Frontal cortex (tissue), 4 donors: ENCODE measurements at places on chromosomes 11 and 22.

DNA sequence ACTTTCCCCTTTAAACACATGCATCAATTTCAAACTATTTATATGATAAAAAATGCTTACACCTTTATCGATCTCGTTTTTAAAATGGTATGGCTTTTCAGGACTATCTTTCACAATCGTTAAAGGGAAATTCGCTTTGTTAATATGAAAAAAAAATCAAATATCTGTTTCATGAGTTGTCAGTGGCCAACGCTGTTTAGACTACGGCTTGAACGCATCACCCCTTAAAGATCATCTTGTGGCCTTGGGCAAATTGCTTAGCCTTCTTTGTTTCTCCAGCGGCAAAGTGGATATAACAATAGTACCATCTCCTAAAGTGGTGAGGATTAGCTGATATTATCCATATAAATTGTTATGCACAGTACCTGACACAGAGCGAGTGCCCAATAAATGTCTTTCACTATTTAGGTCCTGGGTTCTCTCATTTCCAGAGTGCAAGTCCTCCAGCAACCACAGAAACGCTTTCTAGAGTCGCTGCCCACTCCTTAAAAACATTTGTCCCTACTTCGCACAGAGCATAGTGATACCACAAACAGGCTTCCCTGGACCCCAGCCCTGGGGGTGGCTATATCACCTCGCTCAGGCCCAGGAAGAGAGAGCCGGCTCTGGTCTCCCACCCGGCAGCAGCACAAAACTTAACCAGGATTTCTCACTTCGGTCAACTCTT lies 904 bp downstream of the SLC35F2 start:
- no peak for DNase-seq

DNA sequence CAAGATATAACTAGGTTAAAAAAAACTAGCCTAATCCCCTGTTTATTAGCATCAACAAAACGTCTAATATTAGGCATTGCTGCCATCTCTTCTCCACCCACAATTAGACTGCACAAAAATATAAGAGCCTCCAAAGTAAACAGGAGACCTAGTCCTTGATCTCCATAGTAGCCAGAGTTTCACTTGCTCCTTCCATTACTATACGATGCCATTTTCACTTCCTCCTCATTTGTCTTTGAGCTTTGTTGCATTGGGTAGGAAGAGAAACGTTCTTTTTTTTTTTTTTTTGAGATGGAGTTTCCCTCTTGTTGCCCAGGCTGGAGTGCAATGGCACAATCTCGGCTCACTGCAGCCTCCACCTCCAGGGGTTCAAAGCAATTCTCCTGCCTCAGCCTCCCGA lies 42.3 kb upstream of the RDX start:
- no peak for DNase-seq

GRCh38 chr11:36306888-36307287 lies 10.8 kb downstream of the PRR5L start:
- no peak for DNase-seq

DNA sequence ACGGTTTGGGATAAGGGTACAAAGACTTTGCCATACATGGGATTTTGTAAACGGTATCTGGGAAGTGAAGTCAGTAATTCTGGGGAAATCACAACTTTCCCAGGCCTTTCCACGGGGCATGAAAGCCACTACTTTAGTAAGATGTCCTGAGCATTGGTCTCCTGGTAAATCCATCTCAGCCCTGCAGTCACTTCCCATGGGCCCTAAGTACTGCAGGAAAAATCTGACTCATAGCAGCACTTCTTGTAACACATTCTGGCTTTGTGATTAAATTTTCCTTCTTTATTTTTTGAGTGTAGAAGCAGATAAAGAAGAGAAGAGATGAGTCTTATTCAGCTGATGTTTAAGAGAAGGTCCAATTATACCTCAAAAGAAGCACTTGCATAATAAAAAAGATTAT lies 67.6 kb downstream of the BLID start:
- DNase-seq, result no peak

GRCh38 chr11:40882301-40882700 lies 577.2 kb downstream of the LRRC4C start:
- no peak for DNase-seq

DNA sequence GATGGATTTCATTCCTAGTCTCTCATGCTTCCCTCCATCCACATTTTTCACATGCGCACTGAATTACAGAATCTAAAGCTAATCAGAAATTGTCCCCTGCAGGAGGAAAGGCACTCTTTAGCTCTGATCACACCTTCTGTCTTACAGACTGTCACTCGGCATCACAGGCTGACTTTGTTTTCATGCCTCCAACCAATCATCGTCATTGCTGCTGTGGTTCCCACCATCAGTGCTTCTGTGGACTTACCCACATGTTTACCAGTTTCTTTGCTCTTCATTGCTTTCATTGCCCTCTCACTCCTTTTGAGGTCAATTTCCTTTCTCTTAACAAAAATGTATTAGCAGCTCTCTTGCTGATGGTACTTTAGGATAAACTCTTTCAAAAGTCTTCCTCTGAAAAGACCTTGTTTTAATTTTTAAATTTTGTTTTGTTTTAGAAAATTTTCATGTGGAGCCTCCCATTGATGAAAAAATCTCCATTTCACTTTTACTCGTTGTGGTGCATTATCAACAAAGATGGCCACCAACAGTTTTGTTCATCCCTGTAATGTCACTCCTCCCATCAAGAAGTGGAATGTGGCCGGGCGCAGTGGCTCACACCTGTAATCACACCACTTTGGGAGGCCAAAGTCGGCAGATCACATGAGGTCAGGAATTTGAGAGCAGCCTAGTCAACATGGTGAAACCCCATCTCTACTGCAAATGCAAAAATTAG lies 20.2 kb upstream of the TREH start:
- DNase-seq, result no peak

DNA sequence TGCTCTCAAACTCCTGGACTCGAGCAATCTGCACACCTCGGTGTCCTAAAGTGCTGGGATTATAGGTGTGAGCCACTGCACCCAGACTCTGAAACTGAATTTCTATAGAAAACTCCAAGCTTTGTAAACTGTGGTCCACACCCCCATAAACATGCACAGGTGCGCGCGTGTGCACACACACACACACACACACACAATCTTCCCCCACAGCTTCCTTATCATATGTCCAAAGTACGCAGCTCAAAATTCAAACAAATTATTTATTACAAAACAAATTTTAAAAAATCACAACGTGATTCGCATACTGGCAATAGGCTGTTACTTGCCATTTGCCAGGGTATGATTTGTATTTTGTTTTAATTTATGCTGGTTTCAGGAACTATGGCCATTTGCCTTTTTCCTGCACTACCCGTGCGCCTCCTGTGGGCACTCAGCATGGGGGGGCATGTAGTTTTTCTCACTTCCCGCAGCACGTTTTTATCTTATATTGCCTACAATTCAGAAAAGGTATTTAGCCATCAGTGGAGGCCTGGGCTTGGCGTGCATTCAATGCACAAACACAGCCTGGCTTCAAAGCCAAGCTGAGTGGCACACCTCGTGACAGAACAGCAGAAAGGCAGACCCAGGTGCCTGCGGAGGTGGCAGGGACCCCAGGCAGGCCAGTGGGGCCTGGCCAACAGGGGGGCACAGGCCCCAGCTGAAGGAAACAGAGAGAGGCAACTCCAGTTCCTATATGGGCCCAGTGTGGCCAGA lies 10.8 kb upstream of the SNX32 start:
- DNase-seq, result no peak

DNA sequence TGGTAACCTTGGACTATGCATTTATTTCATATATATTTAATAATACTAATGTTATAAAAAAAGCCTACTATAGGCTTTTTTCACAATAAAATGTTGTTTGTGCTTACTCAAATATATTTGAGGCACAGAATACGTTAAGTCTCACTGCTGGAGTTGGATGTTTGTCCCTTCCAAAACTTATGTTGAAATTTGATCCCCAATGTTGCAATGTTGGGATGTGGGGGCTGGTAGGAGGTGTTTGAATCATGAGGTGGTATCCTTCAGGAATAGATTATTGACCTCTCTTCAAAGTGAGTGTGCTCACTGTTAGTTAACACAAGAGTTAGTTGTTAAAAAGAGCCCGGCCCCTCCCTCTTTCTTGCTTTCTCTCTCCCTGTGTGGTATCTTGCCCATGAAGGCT lies 1295.9 kb downstream of the JRKL start:
- DNase-seq, result no peak

- DNase-seq, result no peak
Observed at GRCh38 chr11:68798221-68798813, 43.4 kb downstream of the CPT1A start.

DNA sequence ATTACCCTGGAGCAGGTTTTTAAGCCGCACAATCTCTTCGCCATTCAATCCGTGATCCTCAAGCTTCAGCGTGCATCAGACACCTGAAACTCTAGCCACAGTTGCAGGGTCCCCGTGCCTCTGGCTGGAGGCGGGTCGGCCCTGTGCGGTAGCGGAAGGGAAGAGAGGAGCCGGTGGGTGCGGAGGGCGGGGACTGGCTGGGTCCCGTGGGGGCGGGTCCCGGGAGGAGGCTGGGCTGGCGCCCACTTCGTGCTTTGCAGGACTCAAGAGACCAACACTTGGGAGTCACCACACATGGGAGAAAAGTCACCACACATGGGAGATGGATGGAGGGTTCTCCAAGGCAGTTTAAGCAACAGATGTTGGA lies 772 bp downstream of the C22orf15 start:
- no peak for DNase-seq

GRCh38 chr11:15988693-15989231 lies 367.6 kb downstream of the SOX6 start:
- no peak for DNase-seq

GRCh38 chr11:86812981-86813380 lies 12.6 kb downstream of the PRSS23 start:
- DNase-seq, result no peak

- no peak for DNase-seq
Observed at GRCh38 chr11:34640050-34640923, 19.4 kb downstream of the EHF start.

DNA sequence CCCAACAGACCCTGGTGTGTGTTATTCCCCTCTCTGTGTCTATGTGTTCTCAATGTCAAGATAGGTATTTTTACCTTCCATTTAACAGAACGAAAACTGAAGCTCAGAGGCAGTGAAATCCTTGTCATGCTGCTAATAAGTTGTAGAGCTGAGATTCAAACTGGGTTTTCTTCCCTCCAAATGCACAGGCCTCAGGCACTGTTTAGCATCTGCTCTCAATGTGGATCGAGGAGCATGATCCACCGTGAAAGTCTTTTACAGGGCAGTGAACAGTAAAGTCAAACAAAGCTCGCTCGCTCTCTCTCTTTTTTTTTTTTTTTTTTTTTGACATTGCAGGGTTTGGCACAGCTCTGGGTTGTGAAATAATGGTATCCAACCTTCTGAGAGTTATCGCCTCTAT lies 401.0 kb upstream of the SYN3 start:
- no peak for DNase-seq

DNA sequence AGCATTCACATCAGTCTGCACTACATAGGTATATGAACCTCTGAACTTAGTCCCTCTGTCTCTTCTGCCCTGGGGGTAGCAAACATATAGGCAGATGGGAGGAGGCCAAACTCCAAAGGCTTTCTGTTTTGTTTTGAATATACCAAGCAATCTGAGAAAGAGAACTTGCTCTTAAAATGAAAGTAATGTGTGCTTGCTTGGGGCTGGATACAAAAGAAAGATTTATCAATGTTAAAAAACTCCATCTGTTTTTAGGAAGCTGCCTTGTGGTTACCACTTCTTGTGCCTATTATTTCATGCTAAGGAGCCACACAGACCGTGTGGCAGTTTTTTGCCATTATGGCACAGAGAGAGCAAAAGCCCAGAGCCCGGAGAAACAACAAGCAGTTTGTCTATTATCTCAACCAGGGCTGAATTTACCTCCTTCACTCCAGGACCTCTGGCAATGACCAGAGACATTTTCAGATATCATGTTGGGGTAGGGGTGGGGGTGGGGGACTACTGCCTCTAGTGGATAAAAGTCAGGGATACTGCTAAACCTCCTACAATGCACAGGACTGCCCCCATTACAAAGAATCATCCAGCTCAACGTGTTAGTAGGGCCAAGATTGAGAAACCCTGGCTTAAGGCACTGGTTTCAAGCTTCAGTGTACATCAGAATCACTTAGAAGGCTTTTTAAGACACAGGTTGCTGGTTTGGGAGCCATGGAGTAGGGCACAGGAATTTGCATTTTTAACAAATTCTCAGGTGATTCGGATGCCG lies 124.2 kb downstream of the APIP start:
- DNase-seq, result no peak

DNA sequence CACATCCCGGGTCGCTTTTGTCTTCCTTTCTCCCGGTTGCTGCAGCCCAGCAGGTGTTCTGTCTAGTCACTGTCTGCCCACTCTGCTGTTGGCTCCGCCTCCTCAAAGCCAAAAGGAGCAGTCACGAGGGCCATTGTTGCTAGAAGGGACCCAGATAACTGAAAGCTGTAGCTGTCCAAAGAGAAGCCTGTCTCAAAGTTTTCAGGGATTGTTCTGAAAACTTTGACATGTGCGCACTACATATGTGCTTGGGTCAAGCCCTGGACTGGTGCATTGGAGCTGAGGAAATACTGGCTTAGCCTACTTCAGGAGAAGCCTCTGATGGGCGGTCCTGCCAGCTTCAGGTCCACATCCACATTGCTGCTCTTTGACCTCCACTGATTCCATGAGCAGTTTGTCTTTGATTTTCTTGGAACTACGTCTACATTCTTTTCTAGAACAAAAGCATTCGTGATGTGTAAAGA lies 8.8 kb upstream of the OR2AT4 start:
- no peak for DNase-seq

DNA sequence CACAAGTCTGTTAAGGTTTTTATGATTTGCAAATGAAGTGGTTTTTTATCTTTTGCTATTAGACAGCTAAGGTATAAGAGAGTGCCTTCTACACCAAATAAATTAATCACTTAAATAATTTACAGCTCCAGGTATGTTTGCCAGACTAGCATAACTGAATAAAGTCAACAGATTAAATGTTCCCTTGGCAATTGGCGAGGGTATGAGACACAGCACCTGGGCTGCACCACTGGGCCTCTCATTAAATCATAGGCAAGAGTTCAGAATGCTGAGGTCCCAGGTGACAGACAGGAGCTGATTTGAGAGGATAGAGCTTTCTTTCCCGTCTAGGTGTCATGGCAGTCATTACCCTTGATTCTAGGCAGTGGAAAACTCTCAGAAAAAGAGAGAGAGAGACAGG lies 62.6 kb upstream of the WT1 start:
- no peak for DNase-seq

GRCh38 chr11:128048121-128048520 lies 539.2 kb downstream of the ETS1 start:
- DNase-seq, result no peak

GRCh38 chr11:119863851-119864601 lies 135.0 kb upstream of the NECTIN1 start:
- DNase-seq, result no peak

DNA sequence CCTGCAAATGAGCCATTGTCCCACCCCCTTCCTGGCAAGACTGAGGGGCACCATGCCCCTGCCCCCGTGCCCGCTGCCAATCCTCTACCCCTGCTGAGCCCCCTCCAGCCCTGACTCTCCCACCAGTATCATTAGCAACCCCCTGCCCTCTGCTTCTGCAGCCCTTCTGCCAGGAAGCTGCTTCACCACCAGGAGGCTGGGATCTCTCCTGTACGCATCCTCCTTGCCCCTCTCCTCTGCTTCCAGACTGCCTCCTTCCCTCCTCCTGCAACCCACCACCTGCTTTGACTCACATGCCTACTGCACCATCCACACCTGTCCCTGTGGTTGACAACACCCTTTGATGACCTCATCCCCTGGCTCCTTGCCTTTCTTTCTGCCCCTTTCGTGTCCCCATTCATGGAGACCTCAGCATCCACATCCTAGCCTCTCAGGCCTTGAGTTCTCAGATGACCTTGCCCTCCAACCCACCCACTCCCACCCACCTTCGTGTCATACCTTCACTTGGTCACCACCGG lies 13.4 kb upstream of the PNPLA3 start:
- no peak for DNase-seq
